ENCODE measurements at places on chromosomes 7 and 10.

- DNase-seq = no peak
These were observed 41.9 kb downstream of the PIP4K2A start for GRCh38 chr10:22672319-22673090.

DNA sequence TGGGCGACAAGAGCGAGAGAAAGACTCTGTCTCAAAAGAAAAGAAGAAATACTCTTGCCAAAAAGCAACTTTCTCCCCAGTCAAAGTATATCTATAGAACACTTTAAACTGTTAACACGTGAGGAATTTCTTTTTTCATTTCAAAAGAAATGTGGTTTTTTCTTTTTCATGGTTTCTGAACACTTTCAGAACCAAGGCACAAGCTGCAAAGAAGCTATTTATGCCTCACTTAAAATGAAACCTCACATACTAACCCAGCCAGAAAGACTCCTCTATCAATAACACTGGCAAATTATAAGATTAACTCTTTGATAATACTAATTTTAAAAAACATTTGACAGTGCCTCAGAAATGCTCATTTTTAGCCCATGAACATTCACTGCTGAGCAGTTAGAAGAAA lies 20.9 kb downstream of the TBX20 start:
- no peak for DNase-seq

- no peak for DNase-seq
These were observed 6.9 kb downstream of the ABCB8 start for GRCh38 chr7:151035026-151035717.

DNA sequence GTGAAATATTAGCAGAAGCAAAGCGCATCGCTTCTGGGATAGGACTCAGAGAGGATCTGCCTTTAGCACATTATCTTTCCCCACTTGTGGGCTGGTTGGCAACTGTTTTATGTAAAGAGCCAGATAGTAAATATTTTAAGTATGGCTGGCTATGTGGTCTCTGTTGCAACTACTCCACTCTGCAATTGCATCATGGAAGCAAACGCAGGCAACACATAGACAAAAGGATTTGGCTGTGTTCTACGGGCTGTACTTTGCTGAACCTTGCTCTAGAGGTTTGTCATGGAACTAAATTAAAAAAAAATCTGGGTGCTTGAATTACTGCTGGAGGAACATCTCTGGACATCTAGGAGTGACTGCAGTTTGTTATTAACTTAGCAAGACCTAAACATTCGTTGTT lies 307.8 kb upstream of the TPK1 start:
- no peak for DNase-seq

GRCh38 chr10:21519941-21520436 lies 5.5 kb downstream of the SKIDA1 start:
- peak; percentile 66 for DNase-seq

GRCh38 chr7:116433246-116433645 lies 66.3 kb upstream of the CAV2 start:
- DNase-seq = peak; percentile 28

DNA sequence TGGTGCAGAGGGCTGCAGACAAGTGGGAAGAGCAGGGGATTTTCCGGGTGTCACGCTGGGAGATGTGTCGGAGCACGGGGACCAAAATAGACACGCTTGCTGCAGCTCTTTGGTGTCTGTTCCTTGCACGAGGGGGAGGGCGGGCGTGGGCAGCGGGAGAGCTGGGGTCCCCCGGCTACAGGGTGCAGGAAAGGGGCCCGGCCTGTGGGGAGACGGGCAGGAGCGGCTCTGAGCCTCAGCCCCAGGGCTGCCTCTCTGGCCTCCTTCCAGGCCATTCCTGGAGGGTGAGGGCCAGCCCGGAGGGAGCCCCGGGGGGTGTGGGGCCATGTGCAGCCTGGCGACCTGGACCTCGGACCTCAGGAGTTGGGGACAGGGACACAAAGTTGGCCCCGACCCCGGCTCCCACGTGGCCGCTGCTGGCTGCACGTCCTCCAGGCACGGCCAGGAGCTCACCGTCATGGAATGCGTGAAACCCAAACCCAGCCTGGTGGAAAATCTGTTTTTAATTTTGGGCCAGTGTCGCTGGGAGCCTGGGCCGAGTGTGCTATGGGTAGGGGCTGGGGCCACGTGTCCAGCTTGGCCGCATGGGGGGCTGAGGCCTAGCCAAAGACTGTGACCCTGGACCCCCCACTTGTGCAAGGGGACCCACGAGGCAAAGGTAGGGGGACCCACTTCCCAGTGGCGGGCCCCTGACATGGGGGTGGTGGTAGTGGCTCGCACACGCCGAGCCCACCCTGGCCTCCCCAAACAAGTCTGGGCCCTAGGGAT lies 6.6 kb downstream of the TTYH3 start:
- peak; percentile 77 for DNase-seq

- DNase-seq = no peak
These were observed 5.8 kb downstream of the EVX1 start for GRCh38 chr7:27248427-27248806.

DNA sequence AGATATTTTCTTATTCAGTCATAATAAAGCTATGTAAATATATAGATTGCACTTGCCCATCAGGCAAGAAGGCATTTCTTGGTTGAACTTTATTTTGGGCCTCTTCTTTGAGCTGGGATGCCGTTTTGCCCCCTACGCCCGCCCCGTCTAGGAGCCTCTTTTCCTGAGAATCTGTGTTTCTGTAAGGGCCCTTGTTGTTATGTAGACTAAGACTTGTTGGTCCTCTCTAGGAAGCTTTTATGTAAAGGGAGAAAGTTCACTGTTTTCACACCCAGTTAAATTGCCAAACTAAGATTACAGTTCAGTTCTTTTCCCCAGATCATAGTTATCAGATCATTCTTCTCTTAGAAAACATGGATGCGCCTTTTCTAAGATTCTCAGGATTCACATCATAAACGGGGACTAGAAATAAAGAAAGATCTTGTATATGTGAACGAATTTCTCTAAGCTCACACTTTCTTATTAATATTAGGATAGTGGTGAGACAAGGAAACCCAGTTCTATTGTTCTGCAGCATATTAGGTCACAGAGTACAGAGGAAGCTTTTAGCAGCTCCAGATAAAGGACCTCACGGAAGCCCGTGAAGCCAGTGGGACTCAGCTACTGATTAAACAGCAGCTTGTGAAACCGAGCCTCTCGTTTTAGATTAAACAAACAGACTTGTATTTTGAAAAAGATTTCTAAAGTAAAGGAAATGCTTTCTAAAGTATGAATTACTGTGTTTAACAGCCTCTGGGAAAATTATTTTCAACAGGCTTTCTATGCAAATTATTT lies 3.8 kb downstream of the LMTK2 start:
- no peak for DNase-seq

DNA sequence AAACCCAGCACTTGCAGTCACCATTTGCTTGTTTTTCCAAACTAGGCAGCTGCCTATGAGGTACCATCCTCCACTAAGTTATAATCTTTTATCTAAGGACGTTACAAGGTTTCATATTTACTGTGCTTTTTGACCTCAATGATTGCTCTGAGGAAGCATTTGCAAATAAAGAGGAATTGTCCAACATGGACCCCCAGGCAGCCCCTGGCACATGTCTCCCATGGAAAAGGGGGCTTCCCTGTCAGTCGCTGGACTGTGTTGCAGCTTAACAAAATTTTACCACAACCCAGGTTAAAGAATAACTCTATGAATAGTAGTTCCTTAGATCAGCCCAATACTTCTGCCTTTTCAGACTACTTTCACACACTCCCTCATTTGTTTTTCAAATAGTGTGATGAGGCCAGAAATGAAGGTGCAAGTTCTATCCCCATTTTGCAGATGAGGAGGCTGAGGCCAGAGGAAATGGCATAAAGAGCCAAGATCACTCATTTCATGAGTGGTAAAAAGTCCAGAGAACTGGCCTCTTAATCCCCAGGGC lies 52.8 kb upstream of the ZPBP start:
- DNase-seq = no peak

GRCh38 chr10:35236739-35237138 lies 99.6 kb upstream of the CCNY start:
- no peak for DNase-seq

DNA sequence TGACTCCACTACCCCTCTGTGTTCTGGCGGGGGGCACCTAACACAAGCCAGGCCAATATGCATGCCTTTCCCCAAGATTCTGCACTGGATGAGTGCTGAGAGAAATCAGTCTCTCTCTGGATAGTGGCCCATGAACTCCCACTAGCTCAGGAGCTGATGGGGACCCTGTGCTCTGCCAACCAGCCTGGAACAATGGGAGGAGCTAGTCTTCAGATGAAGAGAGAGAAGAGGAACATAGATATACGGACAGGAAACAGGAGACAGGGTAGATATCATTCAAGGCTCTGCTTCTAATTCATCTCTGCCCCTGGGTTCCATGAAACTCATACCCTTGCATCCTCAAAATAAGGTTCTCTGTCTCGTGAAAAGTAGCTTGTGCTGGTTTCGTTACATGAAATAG lies 27.9 kb upstream of the PLXNA4 start:
- no peak for DNase-seq

DNA sequence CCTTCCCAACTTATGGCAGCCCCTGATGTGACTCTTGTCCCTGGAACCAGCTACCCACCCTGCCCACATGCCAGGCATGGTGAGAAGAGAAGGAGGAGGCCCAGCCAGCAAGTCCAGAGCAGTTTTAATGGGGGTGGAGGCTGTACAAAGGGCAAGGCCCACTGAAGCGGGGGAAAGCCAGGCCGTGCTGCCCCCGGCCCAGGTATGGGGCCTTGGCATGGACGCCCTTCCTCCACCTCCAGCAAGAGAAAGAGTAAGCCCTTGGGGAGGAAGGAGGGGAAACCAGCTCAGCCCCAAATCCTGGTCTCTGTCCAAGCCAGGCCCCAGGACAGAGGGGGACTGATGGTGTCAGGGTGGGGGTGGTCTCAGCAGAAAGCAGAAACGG lies 7.0 kb downstream of the NFKB2 start:
- DNase-seq = no peak

- DNase-seq = no peak
These were observed 23.4 kb upstream of the BNIP3 start for GRCh38 chr10:132005147-132005546.

- no peak for DNase-seq
These were observed 210.8 kb downstream of the DNAJB6 start for GRCh38 chr7:157547611-157548010.

GRCh38 chr10:22927661-22928403 lies at the start of gene ARMC3:
Gene ARMC3 (plus strand): TSS chr10:22928053. CDS start chr10:22931997, 3,944 bp downstream.
- no peak for DNase-seq

GRCh38 chr7:26627891-26628341 lies 236.5 kb downstream of the SKAP2 start:
- DNase-seq = no peak

DNA sequence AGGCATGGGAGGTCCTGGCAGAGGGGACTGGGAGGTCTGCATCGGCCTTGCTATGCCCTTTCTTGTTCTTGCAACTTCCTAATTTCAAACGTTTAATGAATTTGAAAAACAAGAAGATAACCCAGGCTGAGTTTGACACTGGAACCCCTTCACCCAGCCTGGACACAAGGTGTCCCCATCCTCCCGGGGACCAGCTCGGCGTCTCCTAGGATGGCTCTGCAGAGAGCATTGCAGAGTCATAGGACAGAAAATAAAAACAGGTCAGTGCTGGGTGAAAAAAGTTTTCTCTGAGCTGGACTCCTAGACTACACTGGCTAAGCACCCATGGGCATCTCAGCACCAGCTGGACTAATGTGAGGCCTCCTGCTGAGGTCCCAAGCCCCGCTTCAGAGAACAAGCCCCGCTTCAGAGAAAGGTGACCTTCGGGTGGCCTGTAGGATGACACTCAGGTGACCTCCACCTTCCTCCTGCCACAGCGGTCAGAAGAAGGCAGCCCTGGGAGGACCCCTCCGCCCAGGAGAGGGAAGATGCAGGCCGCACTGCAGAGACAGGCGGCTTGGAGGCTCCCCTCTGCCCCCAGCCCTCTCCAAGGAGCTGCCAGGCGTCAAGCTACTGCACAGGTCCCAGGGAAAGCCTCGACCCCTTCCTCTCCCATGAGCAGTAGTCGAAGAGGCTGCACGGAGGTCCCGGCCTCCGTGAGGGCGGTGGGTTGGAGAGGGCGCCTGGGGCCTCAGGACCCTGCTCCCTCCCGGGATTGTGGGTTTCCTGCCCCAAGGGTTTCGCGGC lies 9.3 kb upstream of the UNCX start:
- no peak for DNase-seq

- DNase-seq = no peak
These were observed 210.7 kb downstream of the ADK start for GRCh38 chr10:74361678-74362077.

- DNase-seq = no peak
These were observed 78.5 kb upstream of the APBB1IP start for GRCh38 chr10:26359670-26360069.

DNA sequence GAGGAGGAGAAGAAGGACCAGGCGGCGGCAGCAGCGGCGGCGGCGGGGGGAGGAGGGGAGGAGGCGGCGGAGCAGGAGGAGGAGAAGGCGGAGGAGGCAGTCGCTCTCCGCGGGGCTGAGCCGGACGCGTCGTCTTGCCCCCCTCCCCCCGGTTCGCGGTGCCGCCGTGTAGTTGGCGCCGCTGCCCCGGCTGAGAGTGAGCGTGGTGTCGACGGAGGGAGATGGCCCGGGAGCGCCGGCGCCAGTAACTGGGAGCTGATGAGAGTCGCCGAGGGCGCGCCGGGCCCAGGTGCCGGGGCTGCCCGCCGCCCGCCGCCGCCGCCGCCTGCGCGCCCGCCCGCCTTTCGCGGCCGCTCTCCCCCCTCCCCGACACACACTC lies 257 bp downstream of the WAC start:
- DNase-seq = no peak

GRCh38 chr10:1149793-1150637 lies 93.8 kb downstream of the WDR37 start:
- no peak for DNase-seq

GRCh38 chr10:70268376-70268775 lies 15.4 kb downstream of the NPFFR1 start:
- no peak for DNase-seq

DNA sequence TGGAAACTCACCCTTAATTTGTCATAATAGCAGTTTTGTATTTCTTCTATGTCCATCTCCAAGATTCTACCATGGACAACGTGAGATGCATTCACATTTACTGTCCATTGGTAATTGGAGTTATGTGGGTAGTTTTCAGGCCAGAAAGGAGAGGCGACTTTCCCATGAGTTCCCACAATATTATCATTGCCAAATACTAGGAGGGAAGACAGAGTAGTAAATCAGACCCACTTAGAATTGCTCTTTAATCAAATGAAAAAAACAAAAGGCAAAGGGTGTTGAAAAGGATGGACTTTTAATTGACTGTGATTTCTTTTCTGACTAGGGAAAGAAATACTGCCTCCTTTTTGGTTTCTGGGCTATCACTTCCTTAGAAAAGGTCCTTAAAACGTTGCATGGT lies 121.7 kb upstream of the RSU1 start:
- DNase-seq = no peak

- DNase-seq = peak; percentile 56
These were observed 217.6 kb upstream of the TCF7L2 start for GRCh38 chr10:112732277-112732921.

DNA sequence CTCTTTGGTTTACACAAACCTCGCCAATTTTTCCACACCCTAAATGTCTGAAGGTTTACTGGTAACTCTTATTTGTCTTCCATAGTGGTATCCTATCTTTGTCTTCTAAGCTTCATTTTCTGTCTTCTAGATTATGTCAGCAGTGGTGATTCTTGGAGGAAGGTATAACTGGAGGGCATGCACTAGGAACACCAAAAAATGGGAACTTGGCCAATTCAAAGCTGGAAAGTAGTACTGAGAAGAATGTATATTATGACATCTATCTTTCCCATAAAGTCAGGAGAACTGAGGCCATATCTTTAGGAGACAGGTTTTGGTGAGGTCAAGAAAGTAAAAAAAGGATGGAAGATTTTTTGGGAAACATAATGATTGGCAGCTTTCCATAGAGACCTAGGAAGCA lies 113.3 kb downstream of the CPEB3 start:
- DNase-seq = no peak

Measured in HFFc6 (cell line).